ENCODE measurements at places on chromosomes 12 and 14.
A peak's percentile ranks its signal among the peaks of the same experiment; 100 is the strongest.

DNA sequence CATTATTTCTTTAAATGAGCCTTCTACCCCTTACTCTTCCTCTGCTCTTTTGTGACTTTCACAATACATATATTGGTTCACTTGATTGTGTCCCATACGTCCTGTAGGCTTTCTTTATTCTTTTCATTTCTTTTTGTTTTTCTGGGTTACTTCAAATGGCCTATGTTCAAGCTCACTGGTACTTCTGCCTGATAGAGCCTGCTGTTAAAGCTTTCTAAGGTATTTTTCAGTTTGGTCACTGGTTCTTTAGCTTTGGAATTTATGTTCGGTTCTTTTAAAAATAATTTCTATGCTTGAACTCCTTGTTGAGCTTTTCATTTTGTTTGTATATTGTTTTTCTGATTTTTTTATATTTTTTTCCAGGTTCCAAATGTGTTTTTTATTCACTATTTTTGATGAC lies 81.9 kb downstream of the E2F7 start:
- no peak for DNase-seq

DNA sequence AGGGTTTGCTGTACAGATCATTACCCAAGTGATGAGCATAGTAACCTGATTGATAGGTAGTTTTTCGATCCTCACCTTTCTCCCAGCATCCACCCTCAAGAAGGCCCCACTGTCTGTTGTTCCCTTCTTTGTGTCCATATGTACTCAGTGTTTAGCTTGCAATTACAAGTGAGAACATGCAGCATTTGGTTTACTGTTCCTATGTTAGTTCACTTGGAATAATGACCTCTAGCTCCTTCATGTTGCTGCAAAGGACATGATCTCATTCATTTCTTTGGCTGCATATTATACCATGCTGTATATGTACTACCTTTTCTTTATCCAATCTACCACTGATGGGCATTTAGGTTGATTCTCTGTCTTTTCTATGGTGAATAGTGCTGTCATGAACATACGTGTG lies 181.6 kb upstream of the FOXG1 start:
- DNase-seq = no peak

DNA sequence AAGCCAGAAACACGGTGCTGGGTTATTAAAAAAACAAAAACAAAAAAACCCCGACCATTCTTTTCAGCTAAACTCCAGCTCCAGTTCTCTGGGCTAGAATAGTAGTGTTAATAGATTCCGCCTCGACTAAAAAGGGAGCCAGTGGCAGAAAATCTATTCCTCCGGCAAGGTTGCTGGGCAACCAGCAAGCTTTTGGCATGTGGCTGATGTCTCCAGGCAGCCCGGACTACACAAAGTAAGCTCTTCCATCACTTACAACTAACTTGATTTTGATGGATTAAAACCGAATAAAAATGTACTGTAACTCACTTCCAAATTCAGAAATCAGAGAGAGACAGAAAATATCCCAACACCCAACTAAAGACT lies 126.4 kb upstream of the FOXN3 start:
- no peak for DNase-seq

DNA sequence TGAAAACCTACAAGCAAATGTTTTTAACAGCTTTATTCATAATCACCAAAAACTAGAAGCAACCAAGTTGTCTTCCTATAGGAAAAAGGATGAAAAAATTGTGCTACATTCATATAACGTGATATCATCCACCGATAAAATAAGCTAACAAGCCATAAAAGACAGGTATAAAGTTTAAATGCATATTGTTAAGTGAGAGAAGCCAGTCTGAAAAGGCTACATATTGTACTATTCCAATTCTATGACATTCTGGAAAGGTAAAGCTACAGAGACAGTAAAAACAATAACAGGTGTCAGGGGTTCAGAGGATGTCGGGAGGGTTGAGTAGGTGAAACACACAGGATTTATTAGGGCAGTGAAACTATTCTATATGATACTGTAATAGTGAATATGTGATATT lies 22.7 kb downstream of the CDKL1 start:
- DNase-seq = no peak

DNA sequence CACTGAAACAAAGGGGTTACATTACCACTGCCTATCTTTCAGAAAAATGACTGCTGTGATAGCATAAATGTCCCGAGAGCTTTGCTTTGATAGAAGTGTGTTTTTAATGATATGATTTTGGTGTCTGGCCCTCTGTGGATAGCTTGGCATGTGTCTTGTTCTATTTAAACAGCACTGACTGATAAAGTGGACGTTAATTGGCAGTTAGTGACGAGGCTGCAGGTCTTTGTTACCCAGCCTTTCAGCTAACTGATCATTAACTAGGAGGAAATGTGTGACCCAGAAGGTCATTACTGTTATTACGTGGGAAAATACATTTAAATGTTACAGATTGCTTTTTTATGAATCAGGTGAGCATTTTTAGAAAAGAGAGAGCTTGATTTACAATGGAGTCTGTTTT lies 428.3 kb downstream of the DIO2 start:
- DNase-seq = no peak

DNA sequence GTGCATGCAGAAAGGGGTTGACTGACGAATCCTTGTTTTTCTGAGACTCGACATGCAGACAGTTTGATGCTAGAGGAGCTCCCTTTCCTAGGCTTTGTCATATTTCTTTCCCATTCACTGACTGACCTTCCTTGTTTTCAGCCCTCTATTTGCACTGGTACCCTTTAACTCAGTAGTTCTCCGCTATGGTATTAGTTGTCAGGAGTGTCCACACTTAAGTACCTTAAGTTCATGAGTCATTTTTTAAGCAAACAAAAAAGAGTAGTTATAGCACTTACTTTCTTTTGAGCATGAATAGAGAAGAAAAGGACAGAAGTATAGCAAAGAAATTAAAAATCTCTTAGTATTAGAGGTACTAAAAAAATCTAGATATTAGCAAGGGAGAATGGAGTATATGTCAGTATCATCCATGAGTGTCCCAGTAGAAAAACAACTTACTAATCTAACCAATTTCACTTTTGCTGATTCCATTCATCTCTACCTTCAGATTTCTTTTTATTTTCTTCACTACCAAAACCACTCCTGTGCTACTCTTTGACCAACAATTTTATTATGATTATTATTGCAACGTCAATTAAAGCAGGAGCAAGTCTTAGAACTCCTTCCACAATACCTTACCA lies 8.3 kb downstream of the ATP2B1 start:
- DNase-seq = no peak

GRCh38 chr12:13116259-13116658 lies 12.8 kb upstream of the GSG1 start:
- DNase-seq = no peak

- no peak for DNase-seq
These were observed 432.9 kb downstream of the ZFP36L1 start for GRCh38 chr14:68359837-68360552.

GRCh38 chr12:122903693-122904034 lies 7.7 kb upstream of the VPS37B start:
- DNase-seq = no peak

- DNase-seq = no peak
These were observed 123.0 kb downstream of the SCARB1 start for GRCh38 chr12:124740691-124741137.

DNA sequence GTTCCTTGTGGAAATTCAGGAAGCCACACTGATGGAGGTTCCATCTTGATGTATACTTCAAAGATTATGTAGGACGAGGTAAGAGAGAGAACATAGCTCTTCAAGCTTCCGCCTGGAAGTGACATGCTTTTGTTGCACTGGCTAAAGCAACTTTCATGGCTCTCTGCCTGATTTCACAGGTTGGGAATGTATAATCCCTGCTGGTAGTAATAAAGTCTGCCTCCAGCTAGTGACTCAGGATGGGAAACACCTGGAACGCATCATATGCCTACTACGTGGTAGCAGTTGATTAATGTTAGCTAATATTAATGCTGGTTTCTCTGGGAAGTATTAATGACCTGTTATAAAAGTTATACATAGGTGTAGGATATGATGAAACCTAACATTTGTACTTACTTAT lies 71.1 kb downstream of the PELI2 start:
- no peak for DNase-seq

DNA sequence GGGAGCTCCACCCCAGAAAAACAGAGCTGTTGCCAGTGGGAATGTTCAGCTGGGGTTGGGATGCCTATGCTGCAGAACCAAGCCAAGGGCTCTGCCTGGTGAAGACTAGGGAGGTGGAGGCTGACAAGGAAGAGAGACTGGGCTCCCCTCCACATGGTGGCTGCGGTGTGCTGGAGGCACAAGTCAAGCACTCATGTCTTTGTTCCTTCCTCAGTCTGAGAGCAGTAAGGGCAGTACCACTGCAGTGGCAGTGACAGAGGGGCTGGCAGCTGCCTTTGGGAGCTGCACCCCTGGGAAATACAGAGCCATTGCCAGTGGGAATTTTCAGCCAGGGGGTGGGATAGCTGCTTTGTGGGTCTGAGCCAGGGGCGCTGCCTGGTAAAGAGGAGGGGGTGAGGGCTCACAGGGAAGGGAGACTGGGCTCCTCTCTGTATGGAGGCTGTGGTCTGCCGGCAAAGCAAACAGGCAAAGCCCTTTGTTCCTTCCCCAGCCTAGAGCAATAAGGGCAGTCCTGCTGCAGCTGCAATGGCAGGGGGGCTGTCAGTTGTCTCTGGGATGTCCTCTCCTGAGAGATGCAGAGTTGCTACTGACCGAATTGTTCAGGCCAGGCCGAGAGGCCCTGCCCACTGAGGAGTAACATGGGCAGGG lies 255.9 kb downstream of the RAD51B start:
- no peak for DNase-seq

GRCh38 chr14:52055167-52055566 lies 13.7 kb downstream of the NID2 start:
- DNase-seq = no peak

GRCh38 chr14:73776194-73776537 lies 62.0 kb upstream of the PNMA1 start:
- no peak for DNase-seq

DNA sequence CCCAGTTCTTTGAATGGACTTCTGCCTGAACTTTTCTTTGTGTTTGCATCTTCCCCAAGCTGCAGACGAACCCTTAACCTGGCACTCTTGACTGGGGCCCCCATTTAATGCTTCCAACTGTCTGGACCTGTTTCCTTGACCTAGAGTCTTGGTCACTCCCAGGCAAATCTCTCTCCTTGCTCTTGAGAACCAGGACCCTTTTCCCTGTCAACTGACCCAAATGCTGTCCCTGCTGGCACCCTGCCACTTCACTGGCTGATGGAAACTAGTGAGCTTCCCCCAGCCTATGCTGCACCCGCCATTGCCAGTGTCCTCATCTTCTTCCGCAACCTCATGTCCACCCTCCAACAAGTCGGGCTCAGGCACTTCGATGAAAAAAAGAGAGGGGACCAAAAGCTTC lies 79.5 kb downstream of the PRIMA1 start:
- DNase-seq = no peak

GRCh38 chr14:36751920-36752319 lies 90.3 kb downstream of the PAX9 start:
- DNase-seq = no peak

DNA sequence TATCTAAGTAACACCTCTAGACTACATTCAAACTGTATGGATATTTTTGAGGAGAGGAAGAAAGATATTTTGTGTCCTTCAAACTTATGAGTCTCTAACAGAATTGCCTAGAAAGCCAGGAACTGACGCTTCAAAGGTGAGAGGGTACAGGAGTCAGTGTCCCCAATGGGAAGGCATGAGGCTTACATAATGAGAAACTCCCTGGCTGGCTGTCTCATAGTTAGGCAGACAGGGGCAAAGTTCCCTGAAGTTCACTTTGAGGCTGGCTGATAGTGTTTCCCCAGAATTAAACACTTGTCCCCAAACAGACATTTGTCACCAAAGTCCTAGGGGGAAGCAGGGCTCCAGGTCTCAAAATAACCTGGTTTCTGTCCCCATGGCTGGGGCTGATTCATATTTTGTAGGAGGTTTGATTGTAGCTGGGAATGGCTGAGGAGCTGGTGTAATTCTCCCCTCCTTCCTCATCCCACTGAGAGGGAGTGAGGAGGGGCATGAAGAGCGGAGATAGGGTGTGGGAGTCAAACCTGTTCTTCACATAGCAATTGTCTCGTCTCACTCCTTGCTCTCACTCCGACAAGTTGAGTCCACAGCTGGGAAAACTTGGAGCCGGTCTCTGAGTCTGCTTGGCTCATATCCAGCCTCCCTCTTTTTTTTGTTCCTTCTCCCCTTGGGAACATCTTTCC lies 56.4 kb upstream of the CISTR start:
- no peak for DNase-seq

DNA sequence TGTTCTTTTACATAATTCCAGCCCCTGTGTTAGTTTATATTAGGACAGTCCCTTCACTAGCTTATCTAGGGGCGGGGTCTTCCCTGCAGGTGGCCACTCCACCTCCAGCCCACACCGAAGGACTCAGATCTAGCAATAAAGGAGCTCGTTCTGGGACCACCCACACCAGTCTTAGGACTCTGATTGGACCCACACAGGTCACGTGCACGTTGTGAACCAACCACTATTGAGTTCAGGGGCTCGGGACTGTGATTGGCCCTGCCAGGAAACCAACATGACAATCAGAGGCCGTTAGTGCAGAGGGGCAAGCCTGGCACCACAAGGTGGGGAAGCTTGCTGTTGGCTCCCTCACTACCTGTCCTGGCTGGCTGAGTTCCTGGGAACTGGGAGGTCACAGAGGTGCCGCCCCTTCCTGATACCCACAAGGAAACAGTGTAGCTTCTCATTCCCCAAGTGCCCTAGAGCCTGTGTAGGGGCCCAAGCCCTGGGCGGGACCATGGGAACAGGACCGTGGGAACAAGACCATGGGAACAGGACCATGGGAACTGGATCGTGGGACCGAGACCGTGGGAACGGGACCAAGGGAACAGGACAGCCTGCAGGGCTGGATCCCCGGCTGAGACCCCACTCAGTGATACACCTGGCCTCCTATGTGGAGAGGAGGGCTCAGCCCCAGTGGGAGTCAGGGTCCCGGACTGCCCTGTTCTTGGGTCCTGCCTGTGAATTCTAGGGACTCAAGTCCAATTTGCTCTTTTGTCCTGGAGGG lies 297.8 kb downstream of the ADGRD1 start:
- DNase-seq = no peak

- no peak for DNase-seq
These were observed 1002.2 kb upstream of the FLRT2 start for GRCh38 chr14:84527706-84528105.

- peak; percentile 88 for DNase-seq
These were observed 14.8 kb upstream of the PPP1R1A start for GRCh38 chr12:54603173-54603814.

- DNase-seq = peak; percentile 74
These were observed 15.3 kb downstream of the CFAP251 start for GRCh38 chr12:121933522-121934308.

DNA sequence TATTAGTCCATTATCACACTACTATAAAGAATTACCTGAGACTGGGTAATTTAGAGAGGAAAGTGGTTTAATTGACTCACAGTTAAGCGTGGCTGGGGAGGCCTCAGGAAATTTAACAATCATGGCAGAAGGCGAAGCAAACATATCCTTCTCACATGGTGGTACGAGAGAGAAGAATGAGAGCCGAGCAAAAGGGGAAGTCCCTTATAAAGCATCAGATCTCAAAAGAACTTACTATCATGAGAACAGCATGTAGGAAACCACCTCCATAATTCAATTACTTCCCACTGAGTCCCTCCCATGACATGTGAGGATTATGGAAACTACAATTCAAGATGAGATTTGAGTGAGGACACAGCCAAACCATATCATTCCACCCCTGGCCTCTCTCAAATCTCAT lies 422.6 kb downstream of the MDGA2 start:
- DNase-seq = peak; percentile 62

GRCh38 chr14:104863131-104863862 lies 1.8 kb upstream of the CEP170B start:
- DNase-seq = no peak

Data from hematopoietic multipotent progenitor cell treated with erythropoietin and hydrocortisone succinate and interleukin-3 and kit ligand, for 4 days (in vitro differentiated cells).